ENCODE measurements at places on chromosomes 2 and 18.

GRCh38 chr2:102615620-102616436 is 3.5 kb upstream of the SLC9A2 start:
- no peak for DNase-seq

DNA sequence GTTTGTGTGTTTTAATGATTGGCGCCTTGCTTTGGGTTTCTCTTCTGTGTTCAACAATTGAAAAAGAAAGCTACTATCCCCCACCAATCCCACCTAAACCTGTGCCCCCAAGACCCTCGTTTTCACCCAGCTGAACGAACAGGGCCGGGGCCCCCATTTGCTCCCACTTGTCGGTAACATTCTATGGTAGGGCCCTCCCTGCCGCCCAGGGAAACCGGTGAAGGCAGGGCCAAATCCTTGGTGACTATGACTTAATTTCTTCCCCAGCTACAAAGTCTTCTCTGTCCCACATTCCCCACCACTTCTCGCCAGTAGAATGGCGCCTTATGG is 598 bp upstream of the SNRNP200 start:
- no peak for DNase-seq

DNA sequence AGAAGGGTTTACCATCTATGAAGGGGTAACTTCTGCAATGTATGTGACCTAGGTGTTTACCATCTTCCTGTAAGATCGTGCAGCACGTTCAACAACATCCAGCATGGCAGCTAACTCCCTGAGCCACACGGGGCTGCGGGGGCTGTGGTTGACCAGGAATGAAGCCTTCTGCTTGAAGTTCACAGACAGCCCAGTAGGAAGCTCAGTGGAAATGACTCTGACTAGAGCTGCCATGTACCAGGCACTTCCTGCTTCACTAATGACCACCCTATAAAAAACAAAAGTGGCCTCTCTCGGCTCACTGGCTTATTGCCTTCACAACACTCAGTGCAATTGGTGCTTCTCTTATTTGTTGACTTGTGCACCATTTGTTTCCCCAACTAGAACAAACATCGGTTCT is 99.7 kb upstream of the SMAD7 start:
- DNase-seq: no peak

GRCh38 chr2:240570531-240571313 is 2.4 kb downstream of the RNPEPL1 start:
- DNase-seq: no peak

- DNase-seq: no peak
These were observed 11.6 kb downstream of the NOSTRIN start for GRCh38 chr2:168814046-168814445.

DNA sequence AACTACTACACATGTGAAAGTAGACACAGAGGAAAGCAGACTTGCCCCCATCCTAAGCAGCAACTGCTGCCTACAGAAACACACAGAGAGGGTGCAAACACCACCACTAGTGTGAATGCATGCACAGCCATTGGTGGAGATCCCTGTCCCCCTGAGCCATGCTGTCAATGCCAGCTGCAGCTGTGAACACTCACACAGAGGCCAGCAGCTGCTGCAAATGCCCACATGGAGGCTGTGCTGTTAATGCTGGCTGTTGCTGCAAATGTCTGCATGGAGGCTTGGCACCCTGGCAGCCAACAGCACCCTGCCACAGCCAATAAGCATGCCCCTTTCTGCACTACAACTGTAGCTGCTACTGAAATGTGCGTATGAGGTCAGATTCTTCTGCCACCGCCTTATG is 355.0 kb downstream of the LNPK start:
- DNase-seq: no peak

GRCh38 chr2:134306521-134306920 is 52.6 kb downstream of the MGAT5 start:
- DNase-seq: no peak

DNA sequence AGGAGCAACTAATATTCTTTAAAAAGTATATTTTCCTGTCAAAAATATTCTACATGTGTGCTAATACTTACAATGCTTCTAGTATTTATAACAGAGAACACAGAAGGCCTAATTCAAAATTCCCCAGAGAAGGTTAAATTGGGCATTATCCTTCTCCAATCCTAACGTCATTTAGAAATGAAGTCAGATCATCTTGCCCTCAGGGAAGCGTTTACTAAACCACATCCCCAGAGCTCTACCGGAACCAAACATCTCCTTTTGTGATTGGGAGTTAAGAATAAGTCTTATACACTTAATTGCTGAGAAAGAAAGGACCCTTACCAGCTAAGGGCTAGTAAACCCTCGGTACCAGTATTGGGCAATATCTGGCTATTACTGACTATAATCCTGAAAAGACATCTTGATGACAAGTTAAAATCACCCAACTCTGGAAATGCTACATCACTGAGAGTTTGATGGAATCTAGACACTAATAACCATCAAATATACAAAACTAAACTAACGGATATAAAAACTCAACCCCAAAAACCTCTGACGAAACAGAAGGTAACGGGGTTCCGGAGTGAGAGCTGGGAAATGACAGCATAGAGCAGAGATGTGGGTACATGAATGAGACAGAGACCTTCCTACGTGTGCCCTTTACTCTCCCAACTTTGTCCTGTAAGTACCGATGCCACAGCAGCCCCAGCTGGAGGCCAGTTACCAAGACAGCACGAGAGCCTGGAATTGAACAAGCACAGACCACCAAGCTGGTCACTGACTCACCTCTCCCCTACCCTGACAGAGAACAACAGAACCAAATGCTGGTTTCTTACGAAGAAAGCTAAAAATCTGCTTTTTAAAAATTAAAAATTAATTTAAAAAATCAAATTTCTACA is 35.0 kb downstream of the WDSUB1 start:
- DNase-seq: no peak

DNA sequence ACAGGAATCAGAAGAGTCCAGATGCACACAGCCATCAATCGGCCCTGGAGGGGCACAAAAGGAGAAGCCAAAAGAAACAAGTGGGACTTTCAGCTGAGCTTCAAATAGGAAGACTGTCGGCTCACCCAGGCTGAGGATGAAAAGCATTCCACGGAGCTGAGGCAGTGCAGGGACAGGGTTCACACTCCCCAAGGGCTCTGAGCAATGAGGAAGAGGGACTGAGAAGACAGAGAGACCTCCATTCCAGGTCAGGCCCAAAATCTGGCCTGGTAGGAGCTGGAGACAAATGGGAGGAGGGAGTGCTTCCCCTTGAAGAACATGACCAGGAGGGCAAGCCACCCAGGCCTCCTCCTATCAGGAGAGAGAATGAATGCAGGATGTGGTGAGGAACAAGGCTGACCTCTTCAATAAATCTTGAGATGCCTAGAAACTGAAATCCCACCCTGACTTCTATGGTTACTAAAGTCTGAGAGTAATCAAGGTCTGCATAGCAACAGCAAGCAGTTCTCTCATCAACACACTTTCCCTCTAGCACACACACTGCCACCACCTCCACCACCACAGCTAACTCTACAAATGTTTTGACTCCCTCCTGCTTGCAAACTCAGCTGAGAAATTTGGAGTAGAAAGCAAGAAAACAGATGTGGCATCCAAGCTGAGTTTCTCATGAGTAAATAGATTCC is 434.4 kb downstream of the TNS1 start:
- DNase-seq: no peak

DNA sequence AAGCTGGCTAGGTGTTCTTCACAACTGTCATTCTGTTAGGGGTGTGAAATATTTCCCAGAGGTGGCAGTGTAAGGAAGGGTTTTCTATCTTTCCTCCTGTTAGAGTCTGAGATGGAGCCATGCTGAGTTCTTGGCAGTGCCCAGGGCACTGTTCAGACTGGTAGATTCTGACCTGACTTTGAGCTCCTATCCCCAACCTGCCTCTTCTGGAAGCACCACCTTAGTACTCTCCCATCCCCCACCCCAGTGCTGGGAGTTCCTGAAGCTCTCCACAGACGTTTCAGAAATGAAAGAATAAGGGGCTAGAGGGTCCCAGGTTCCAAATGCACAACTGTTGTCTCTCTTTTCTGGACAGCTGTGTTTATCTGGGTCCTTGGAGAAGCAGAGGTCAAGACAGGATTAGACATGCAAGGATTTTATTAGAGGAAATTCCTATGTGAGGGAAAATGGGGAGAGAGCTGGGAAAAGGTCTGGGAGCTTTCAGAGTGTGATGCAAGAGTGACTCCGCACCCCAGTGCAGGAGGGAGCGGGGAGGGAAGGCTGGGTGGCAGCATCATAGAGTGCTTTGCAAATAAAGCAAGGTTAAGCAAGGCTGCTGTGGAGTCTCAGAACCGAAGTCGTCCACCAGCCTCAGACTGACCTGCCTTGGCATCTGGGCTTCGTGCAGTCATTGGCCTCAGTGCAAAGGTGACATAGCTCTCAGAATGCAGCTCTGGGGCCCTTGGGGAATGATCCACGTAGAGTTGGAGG is 75.5 kb downstream of the SLC4A3 start:
- no peak for DNase-seq

GRCh38 chr2:151230627-151231140 is 31.0 kb downstream of the RBM43 start:
- no peak for DNase-seq

GRCh38 chr2:196170213-196170605 is 1.2 kb downstream of the STK17B start:
- DNase-seq: no peak

GRCh38 chr2:241268716-241269445 is 46.6 kb downstream of the HDLBP start:
- no peak for DNase-seq

GRCh38 chr2:162123806-162124758 is 28.0 kb downstream of the GCG start:
- no peak for DNase-seq

DNA sequence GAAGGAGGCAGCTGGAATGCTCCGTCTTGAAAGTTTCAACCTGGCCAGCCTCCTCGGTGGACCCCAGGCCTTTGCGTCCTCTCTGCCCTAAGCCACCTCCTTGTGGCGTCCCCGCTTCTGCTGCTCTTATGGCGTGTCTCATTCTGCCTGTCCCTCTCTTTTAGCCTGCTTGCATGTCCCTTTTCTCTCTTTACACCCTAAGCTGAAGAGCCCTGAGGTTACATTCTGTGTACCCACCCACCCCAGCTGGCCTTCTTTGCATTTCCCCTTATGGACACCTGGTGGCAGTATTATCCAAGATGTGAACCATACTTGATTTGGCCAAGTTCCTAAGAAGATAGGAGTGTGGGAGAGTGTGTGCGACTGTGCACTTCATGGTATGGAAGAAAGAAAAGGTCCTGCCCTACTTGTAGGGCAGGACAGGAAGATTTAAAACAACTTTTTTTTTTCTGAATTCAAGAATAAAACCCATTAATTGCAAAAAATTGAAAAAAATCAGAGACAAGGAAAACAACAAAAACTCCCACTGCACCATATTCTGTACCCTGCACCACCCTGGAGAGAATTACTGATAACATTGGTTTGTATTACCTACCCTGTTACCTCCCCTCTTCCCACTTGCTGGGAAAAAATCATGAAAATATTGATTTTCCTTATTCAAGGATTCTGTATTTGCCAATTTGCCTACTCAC is 77.4 kb downstream of the DYSF start:
- DNase-seq: no peak

DNA sequence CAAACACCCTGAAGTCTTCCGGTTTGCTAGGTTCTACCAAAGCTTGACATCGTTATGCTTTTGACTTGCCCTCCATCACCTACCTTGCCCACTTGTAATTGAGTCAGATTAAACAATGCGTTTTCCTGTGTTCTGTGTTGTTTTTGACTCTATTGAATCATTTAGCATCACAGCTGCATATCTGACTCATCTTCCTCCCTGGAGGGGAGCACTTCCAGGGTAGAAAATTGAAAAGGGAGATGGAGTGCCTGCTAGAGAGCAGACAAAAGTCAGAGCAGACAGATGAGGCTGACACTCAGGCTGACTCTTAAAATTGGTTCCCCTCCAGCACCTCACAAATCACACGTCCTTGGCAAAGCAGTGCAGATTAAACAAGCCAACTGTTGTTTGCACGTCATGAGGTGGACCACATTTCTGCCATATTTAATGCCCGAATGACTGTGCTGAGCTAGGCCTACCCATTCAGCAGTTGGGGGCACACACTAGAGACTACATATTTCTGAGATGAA is 2.2 kb downstream of the MPP4 start:
- no peak for DNase-seq

DNA sequence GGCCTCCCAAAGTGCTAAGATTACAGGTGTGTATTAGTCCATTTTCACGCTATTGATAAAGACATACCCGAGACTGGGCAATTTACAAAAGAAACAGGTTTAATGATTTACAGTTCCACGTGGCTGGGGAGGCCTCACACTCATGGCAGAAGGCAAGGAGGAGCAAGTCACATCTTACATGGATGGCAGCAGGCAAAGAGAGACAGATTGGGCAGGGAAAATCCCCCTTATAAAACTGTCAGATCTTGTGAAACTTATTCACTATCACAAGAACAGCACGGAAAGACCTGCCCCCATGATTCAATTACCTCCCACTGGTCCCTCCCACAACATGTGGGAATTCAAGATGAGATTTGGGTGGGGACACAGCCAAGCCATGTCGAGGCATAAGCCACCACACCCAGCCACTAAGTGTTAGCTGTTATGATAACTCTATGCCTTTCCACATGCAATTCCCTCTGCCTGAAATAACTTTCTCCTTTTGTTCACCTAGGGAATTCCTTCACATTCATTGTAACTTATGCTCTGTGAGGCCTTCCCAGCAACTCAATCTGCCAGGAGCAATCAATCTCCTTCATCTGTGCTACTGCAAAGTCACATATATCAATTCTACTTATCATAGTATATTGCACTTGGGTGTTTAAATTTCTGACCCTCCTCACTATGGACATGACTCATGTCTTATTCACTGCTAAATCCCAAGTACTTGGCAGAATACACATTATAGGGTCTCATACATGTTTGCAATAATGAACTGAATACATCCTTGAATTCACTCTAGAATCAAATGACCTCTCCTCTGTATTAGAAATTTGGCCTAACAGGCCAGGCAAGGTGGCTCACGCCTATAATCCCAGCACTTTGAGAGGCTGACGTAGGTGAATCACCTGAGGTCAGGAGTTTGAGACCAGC is 7.4 kb downstream of the MCEE start:
- DNase-seq: no peak

GRCh38 chr2:43727634-43728014 is 46.2 kb upstream of the DYNC2LI1 start:
- DNase-seq: no peak

DNA sequence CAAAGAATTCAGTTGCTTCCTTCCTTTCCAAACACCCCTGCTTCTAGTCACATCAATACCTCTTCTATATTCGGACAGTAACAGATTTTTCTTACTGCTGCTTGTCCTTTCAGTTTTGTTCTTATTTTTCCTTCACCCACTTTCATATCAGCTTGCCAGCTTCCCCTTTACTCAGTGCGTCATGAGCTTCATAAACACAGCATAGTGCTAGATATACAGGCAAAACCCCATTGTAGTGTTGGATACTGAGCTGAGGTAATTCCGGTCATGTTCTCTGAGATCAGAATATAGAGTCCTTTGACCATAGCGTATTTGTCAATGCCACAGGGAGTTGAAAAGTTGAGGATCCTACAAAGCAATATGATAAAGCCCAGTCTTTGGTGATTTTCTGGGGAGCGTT is 2.4 kb downstream of the FARP2 start:
- no peak for DNase-seq

GRCh38 chr18:54316071-54316820 is 41.4 kb downstream of the STARD6 start:
- DNase-seq: no peak

Measured in esophagus squamous epithelium (tissue), 5 donors.